Forelimb muscle (tissue), 1 donor: ENCODE measurements at places on chromosomes 12 and 14.

GRCh38 chr12:75698052-75698451 lies 186.6 kb upstream of the KRR1 start:
- DNase-seq: no peak

DNA sequence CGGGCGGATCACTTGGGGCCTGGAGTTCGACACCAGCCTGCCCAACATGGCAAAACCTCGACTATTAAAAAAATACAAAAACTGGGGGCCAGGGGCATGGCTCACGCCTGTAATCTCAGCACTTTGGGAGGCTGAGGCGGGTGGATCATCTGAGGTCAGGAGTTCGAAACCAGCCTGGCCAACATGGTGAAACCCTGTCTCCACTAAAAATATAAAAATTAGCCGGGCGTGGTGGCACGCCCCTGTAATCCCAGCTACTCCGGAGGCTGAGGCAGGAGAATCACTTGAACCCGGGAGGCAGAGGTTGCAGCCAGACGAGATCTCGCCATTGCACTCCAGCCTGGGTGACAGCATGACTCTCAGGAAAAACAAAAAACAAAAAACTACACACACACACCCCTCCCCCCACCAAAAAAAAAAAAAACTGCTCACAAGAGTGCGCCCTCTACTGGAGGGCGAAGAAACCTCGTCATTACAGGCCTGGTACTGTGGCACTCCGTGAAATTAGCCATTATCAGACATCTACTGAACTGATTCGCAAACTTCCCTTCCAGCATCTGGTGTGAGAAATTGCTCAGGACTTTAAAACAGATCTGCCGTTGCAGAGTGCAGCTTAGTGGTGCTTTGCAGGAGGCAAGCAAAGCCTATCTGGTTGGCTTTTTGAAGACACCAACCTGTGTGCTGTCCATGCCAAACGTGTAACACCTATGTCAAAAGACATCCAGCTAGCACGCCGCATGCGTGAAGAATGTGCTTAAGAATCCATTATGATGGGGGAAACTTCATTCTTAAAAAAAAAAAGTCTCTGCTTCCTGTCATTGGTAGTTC lies 7.7 kb downstream of the PPP1R3E start:
- DNase-seq: no peak

GRCh38 chr14:39006721-39007410 lies 96.2 kb downstream of the SEC23A start:
- no peak for DNase-seq

GRCh38 chr12:50613463-50613862 lies 108.7 kb downstream of the DIP2B start:
- DNase-seq: no peak

GRCh38 chr12:14656846-14657245 lies 39.6 kb downstream of the GUCY2C start:
- DNase-seq: no peak

- no peak for DNase-seq
These were observed 214.1 kb downstream of the FBXL14 start for GRCh38 chr12:1380171-1380851.

DNA sequence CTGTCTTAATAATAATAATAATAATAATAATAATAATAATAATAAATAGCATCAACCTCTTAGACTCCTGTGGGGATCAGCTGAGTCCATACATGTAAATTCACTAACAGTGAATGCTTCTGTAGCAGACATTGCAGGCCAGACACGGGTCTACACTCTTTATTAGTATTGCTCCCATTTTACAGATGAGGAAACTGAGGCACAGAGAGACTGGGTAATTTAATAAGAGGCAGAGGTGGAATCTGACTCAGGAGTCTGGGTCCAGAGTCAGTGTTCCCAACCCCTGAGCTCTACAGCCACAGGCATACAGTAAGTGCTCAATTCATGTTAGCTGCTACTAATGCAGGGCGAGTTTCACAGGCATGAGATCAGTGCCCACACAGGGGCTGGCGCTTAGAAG lies 123.2 kb upstream of the MAP1LC3B2 start:
- DNase-seq: no peak

DNA sequence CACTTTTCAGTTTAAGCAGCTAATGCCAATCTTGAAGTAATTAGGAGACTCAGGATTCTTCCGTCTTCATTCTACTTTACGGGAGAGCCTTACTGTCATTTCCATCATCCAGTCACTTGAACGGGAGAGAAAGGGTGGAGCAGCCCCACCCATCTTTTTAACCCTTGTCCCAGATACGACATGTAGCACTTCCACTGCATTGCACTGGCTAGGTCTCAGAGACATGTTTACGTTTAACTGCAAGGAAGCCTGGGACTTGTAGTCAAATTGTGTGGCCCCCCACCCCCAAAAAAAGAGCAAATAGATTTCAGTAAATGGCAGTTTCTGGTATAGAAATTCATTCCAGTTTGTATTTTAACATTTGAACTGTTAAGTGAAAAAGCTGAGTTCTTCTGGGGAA lies 46.1 kb upstream of the SYT1 start:
- DNase-seq: no peak

GRCh38 chr12:112885236-112885635 lies 21.5 kb upstream of the OAS1 start:
- no peak for DNase-seq

DNA sequence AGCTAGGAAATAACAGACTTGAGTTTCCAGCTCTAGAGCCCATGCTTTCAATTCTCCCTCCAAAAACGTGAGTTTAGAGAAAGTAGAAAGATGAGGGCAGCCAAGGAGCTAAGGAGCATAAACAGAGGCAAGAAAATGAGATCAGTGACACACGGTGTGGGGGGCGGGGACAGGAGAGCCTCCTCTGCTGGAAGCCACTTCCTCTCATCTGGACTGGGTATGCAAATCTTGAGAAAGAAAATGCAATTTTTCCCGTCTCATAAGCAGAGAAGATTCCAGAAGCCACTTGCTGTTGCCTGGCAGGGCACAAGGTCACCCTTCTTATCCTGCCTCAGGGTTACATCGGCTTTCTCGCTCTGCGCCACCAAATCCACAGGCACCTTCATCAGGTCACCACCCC lies 6.0 kb downstream of the OR10P1 start:
- DNase-seq: no peak

GRCh38 chr12:95182868-95183415 lies 34.3 kb downstream of the FGD6 start:
- no peak for DNase-seq

- no peak for DNase-seq
These were observed 199.0 kb downstream of the RAD51B start for GRCh38 chr14:68018598-68018997.

- DNase-seq: no peak
These were observed 46.1 kb downstream of the DDX11 start for GRCh38 chr12:31119803-31120211.

DNA sequence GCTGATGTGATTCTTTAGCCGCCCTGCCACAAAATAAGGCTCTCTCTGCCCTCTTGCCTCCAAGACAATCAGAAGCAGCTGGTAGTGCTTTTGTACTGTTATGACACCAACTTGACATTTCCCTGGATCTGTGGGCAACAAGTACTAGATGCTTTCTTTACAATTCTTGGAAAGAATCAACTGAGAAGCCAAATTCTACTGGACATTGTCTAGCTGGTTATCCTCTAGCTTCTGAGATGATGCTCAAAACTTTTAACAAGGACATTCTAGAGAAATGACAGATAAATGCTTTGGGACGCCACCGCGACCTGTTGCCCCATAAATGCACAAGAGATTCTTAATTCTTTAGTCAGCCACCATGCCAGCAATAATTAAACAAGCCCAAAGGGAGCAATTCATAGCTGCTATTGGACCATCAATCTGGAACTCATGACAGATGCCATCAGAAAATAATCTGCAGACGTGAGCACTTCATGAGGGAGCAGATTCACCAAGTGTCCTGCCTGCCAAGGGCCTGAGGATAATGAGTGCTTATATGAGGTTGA lies 22.8 kb downstream of the FMNL3 start:
- DNase-seq: no peak

- no peak for DNase-seq
These were observed 159.2 kb downstream of the GCH1 start for GRCh38 chr14:54743382-54743781.

DNA sequence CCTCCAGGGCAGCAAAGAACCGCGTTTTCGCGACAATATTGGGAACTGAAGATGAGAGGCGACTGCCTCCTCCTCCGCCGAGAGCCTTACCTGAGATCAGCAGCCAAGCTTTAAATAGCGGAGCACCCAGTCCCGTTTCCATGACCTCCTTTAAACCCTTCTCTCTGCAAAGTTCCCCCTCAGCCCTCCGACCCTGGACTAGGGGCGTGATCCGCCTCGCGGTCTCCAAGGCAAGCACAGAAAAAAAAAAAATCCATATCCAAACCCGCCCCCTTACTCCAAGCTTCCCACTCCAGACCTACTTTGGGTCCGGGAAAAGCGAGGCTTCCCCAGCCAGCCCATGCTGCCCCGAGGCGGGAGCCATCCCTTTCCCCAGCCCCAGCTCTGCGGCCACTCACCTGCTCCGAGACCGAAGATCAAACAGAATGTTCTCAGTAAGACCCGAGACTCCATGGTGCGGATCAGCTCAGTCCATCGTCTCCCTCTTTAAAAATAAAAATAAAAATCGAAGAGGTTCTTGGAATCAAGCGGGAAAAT lies 630 bp downstream of the NELL2 start:
- no peak for DNase-seq

DNA sequence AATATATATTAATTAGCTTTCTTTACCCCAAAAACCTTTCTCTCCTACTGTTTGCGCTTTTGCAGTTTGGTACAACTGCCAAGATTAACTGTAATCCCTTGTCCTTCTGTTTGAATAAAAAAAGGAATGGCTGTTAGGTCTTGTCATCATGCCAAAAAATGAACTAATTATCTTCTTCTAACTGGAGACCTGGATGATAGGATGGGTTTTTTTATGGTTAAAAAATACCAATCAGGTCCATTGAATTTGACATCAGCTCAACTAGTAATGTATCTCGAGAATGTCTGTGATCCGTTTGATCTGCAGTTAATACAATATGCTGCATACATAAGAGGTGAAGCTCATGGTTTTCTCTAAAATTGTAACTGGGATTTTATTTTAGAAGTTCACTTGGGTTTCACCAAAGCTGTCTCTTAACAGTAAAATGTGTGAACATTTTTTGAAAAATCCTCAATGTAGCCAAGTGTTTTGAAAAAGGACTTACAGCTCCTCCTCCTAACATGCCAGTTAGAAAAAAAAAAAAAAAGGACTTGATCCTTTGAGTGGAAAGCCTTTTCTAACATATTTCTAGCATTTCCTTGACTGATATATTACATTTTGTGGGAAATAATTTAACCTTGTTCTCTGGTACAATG lies 96.8 kb downstream of the SRGAP1 start:
- no peak for DNase-seq

DNA sequence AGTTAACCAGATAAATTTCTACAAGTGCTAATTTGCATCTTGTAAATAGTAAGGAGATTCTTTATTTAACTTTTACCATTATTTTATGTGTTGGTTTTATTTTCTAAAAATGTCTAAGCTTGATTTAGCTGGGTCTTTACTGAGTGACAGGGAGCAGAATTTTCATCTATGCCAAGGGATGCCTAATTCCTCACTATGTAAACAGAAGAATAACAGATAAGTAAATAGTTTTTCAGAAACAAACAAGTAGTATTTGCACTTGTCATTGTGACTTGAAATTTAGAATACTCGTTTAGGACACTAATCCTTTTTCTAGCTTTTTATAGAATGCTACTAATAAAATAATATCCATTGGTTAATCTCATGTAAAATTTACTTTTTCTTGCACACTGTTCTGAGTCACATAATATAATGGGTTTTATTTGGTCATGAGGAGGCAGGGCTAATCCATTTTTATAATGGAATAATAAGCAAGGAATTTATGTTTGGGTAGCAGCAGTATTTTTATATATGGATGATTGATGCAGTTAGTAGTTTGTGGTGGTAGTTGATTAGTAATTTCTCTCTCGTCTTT lies 746.5 kb downstream of the SLC6A15 start:
- no peak for DNase-seq

GRCh38 chr14:96117101-96117897 lies 78.1 kb downstream of the C14orf132 start:
- no peak for DNase-seq

- no peak for DNase-seq
These were observed 3.9 kb downstream of the TNFRSF1A start for GRCh38 chr12:6337958-6338433.

DNA sequence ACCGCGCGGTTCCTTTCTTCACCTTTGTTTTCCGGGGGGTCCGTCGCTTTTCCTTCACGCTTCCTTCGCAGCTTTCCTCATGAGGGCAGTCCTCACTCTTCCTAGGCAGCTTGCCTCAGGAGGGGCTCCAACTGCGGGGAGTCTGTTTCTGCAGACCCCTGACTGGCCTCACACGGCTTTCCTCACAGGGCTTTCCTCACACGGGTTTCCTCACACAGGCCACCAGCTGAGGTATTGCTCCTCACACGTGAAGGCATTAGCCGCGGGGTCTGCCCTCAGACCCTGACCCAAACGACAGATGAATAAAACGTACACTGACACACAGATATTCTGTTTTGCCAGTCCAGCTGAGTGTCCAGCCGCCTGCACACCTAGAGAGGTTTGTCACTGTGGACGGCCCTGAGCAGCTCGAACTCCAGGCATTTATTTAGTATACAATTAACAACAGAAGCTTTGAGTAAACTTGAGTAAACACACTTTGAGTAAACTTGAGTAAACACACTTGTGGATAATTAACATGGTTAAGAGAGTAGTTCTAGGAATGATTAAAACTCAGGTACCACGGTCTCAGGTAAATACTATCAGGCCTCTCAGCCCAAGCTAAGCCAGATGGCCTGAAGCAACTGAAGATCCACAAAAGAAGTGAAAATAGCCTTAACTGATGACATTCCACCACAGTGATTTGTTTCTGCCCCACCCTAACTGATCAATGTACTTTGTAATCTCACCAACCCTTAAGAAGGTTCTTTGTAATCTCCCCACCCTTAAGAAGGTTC lies 16.1 kb upstream of the LYZ start:
- no peak for DNase-seq

- DNase-seq: no peak
These were observed 20.3 kb downstream of the ACAD10 start for GRCh38 chr12:111706145-111706544.

DNA sequence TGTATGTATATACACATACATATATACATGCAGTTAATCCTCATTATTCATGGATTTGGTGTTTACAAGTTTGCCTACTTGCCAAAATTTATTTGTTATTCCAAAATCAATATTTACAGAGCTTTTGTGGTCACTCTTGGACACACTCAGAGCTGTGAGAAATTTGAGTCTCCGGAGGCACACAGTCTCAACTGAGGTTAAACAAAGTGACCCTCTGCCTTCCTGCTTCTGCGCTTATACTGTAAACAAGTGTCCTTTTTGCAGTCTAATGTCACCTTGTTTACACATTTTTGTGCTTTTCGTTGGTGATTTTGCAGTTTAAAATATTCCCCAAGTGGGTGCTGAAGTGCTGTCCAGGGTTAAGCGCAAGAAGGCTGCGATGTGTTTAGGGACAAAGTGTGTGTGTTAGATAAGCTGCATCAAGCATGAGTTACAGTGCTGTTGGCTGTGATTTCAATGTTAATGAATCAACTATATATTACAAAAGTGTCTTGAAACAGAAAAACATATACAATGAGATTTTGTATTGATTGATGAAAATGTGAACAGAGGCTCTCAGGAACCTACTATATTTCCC lies 13.1 kb upstream of the LTA4H start:
- DNase-seq: no peak
